Thoracic aorta (tissue), 2 donors: ENCODE measurements at places on chromosomes 12 and 14. TPM values are rescaled to one million over a fixed set of nuclear protein-coding genes. Genes with fewer than 3 reads are reported as not detected.

DNA sequence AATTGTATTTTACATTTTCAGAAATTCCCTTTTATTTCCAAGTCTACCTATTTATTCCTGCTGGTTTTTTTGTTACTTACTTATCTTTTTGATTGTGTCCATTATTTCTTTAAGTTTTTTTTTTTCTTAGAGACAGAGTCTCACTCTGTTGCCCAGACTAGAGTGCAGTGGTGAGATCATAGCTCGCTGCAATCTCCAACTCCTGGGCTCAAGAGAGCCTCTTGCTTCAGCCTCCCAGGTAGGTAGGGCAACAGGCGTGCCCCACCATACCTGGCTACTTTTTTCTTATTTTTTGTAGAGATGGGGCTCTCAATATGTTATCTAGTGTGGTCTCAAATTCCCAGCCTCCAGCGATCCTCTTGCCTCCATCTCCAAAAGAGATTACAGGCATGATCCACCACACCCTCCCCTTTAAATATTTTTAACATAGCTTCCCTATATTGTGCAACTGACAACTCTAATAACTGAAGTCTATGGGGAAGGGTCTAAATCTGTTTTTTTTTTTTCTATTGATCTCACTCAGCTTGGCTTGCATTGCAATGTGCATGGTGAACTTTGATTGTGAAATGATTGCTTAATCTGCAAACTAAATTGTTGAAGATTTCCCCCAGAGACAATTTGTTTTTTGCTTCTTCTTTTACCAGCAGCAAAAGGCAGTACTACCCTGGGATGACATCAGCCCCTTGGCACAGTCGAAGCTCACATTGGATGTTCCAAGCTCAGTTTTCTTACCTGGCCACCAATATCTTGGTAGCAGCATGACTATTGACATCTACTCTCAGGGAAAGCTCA is 25.7 kb upstream of the COCH start:
- no peak overlapping the region for H3K27ac ChIP-seq
- no peak overlapping the region for H3K4me3 ChIP-seq
- no peaks in the 10 kb centered on the region for H3K4me1 ChIP-seq
- DNase-seq: no peak
- no peaks in the 10 kb centered on the region for H3K36me3 ChIP-seq
- H3K27me3 ChIP-seq: no peaks in the 10 kb centered on the region

Gene MYF5
- total RNA-seq: not detected

Gene TOMM20L
- not detected for total RNA-seq

DNA sequence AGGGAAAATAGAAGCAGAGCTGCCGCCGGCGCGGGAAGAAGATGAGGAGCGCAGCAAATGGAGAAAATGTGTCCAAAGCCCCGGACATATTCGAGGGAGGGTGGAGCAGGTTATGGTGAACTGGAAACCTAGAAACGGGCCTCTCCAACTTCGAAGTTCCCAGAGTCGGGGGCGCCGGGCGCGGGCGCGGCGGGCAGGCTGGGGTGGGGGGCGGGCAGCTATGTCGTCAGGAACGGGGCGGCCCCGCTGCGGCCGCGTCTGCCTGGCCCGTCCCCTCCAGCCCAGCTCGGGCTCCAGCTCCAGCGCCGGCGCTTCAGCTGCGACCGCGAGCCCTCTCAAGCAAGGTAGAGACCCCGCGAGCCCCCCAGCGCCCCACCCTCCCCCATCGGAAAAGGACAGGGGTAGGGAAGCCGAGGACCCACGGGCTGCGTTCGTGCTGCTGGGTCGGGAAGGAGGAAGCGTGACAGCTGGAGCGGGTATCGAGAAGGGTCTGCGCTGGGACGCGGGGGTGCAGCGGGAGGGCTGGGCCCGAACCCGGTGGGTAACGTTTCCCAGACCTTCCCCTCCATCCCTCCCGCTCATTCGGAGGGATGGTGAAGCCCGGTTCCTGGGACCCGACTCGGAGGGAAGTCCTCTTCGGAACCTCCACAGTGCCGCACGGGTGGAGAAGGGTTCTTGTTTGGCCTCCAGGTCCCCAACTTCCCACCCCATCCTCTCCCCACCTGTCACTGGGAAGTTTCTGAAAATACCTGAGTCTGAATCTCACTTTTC is 1.0 kb downstream of the DGKA start:
- peak overlapping the region; percentile 80 for H3K4me3 ChIP-seq
- no peaks in the 10 kb centered on the region for H3K36me3 ChIP-seq
- peaks cover 19% of the 10 kb centered on the region for H3K4me1 ChIP-seq
- no peak for DNase-seq
- H3K27me3 ChIP-seq: no peaks in the 10 kb centered on the region
- peak overlapping the region; percentile 92 for H3K27ac ChIP-seq

Gene APOF
- not detected for total RNA-seq

- no peaks in the 10 kb centered on the region for H3K4me1 ChIP-seq
- H3K27ac ChIP-seq: no peak overlapping the region
- no peak for DNase-seq
- no peaks in the 10 kb centered on the region for H3K27me3 ChIP-seq
- H3K4me3 ChIP-seq: peak overlapping the region; percentile 100
Observed at GRCh38 chr12:48924617-48925303, 532 bp downstream of the FKBP11 start.

DNA sequence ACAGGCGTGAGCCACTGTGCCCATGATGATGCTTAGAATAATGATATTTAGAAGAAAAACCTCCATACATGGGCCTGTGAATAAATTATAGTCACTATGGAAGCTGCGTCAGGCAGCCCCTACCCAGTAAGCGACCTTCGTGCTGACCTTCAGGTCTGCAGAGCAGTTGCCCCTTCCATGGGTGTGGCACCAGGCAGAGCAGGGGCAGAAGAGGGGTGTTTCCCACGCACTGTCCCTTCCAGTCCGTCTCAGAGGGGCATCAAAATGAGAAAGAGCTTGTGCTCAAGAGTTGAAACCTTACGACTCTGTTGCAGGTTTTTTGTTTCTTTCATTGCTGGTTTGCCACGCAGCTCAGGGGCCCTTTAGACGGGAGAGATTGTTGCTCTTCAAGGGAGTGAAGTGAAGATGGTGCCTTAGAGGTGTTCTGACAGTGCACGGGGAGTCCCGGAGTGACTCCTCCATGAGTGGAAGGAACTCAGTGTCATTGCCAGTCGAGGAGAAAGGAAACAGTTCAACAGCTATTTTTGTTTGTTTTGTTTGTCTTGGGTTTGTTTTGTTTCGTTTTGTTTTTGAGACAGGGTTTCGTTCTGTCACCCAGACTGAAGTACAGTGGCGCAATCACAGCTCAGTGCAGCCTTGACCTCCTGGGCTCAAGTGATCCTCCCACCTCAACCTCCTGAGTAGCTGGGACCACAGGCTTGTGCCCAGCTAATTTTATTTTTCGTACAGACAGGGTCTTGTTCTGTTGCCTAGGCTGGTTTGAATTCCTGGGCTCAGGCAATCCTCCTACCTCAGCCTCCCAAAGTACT is 13.9 kb downstream of the CKB start:
- H3K27ac ChIP-seq: no peak overlapping the region
- H3K4me1 ChIP-seq: peaks cover 14% of the 10 kb centered on the region
- H3K27me3 ChIP-seq: no peaks in the 10 kb centered on the region
- DNase-seq: no peak

- H3K27me3 ChIP-seq: no peaks in the 10 kb centered on the region
- no peaks in the 10 kb centered on the region for H3K36me3 ChIP-seq
- no peak overlapping the region for H3K27ac ChIP-seq
Observed at GRCh38 chr12:124768452-124769162, 95.1 kb downstream of the SCARB1 start.

GRCh38 chr12:92570056-92570753 is 132.6 kb upstream of the PLEKHG7 start:
- no peak overlapping the region for H3K4me3 ChIP-seq
- no peaks in the 10 kb centered on the region for H3K36me3 ChIP-seq
- H3K4me1 ChIP-seq: no peaks in the 10 kb centered on the region

Gene GALNT9
- total RNA-seq: not detected

- no peaks in the 10 kb centered on the region for H3K4me1 ChIP-seq
- H3K27me3 ChIP-seq: no peaks in the 10 kb centered on the region
- no peak overlapping the region for H3K27ac ChIP-seq
- DNase-seq: no peak
Observed at GRCh38 chr14:105847400-105847799, 321.0 kb downstream of the TMEM121 start.

Gene TAS2R30
- total RNA-seq: 15.1 TPM

GRCh38 chr14:73220061-73220460 is 17.2 kb upstream of the PAPLN start:
- H3K36me3 ChIP-seq: peaks cover 20% of the 10 kb centered on the region
- H3K4me3 ChIP-seq: no peak overlapping the region
- H3K4me1 ChIP-seq: no peaks in the 10 kb centered on the region
- no peak overlapping the region for H3K27ac ChIP-seq

Gene CYP46A1
- 1.3 TPM for total RNA-seq

DNA sequence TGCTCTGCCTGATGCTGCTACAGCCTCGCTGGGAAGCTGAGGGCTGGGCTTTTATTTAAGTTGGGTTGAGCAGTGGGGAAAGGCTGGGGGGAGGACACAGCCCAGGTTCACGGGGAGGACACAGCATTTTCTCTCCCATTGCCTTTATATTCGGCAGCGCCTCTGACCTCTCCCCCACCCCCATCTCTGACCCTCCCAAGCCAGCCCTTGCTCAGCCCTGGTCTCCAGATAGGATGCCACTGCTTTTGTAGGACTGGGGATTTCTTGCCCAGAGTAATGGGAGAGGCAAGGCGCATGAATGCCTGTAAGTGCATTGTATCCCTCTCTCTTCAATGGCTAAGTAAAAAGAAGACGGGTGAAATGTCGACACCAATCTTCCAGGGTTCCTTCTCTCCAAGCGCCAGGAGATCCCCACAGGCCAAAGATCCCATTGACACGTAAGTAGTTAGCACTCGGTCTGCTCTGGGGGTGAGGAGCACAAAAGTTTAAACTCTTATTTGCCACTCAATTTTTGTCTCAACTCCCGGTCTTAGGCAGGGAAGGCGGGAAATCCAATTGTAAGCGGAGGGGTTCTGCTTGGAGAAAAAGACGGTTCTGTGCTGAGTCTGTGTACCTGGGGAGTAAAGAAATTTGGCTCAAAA is 4.6 kb downstream of the HOXC4 start:
- no peaks in the 10 kb centered on the region for H3K36me3 ChIP-seq
- DNase-seq: no peak
- no peak overlapping the region for H3K27ac ChIP-seq
- no peaks in the 10 kb centered on the region for H3K27me3 ChIP-seq

Gene KLHL33
- 0.42 TPM for total RNA-seq

- no peak overlapping the region for H3K27ac ChIP-seq
- no peak for DNase-seq
- H3K27me3 ChIP-seq: no peaks in the 10 kb centered on the region
- H3K4me3 ChIP-seq: no peak overlapping the region
Observed at GRCh38 chr14:24900269-24901100, 149.5 kb downstream of the STXBP6 start.

GRCh38 chr12:56716933-56717880 is 7.9 kb downstream of the NACA start:
- H3K4me1 ChIP-seq: peaks cover 33% of the 10 kb centered on the region
- no peak overlapping the region for H3K4me3 ChIP-seq
- no peak overlapping the region for H3K27ac ChIP-seq
- H3K36me3 ChIP-seq: peaks cover 48% of the 10 kb centered on the region

DNA sequence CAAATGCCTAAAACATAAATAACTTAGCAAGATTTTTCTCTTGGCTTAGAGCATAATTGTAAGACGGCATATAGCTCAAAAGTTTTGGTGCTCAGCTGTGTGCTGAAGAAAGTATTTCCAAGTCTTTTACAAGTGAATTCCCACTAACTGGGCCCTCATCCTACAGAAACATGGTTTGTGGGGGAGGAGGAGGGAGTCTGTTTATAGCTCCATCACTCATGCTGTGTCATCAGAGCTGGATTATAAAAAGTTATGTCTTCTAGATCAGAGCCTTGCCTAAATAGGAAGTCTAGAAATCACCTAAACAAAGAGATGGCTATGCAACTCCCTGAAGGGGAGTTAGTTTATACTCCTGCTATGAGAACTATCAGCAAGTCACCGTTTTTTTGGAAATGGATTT is 65.9 kb upstream of the OTOGL start:
- H3K36me3 ChIP-seq: no peaks in the 10 kb centered on the region
- peak overlapping the region; percentile 28 for H3K4me3 ChIP-seq
- H3K27ac ChIP-seq: peak overlapping the region; percentile 43
- H3K4me1 ChIP-seq: peaks cover 6% of the 10 kb centered on the region
- no peaks in the 10 kb centered on the region for H3K27me3 ChIP-seq

Gene FSCB
- total RNA-seq: 1.2 TPM

DNA sequence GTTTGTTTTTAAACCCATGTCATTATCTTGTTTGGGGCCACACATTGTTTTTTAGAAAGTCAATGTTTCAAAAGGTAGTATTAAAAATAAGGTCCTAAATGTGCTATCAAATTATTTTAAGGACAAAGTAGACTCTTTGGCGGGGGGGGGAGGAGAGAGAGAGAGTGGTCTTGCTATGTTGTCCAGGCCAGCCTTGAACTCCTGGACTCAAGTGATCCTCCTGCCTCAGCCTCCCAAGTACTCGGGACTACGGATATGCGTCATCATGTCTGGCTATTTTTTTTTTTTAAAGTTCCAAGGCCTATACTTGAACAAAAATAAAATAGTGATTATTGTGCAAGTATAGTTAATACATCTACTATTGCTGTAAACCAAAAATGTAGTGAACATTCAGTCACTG is 26.2 kb downstream of the PAWR start:
- no peak overlapping the region for H3K4me3 ChIP-seq
- DNase-seq: no peak
- peaks cover 14% of the 10 kb centered on the region for H3K4me1 ChIP-seq
- no peaks in the 10 kb centered on the region for H3K27me3 ChIP-seq
- H3K36me3 ChIP-seq: no peaks in the 10 kb centered on the region
- H3K27ac ChIP-seq: no peak overlapping the region

Gene MGAT2
- total RNA-seq: 45.9 TPM

Gene LRRK2
- total RNA-seq: 32.0 TPM

DNA sequence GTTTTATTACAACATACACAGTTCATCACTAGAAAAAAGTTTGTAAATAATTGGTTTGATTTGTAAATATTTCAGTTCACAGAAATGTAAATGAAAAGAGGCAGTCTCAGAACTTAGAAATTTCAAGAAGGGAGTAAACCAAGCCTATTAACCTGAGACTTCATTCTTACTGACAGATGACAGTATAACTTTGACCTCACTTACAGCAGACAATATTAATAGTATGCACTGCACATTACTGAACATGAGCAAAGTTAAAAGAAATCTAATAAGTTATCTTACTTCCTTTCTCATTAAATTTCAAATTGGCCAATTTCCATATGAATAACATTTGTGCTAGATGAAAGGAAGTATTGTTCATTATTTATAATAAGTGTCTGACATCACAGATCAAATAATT is 235.8 kb downstream of the SLC6A15 start:
- H3K4me3 ChIP-seq: no peak overlapping the region
- no peak for DNase-seq
- H3K36me3 ChIP-seq: no peaks in the 10 kb centered on the region
- no peaks in the 10 kb centered on the region for H3K4me1 ChIP-seq
- H3K27ac ChIP-seq: no peak overlapping the region
